ENCODE measurements at places on chromosomes 7 and 10.

- DNase-seq = no peak
Observed at GRCh38 chr10:78931321-78932053, 137.3 kb upstream of the ZMIZ1 start.

DNA sequence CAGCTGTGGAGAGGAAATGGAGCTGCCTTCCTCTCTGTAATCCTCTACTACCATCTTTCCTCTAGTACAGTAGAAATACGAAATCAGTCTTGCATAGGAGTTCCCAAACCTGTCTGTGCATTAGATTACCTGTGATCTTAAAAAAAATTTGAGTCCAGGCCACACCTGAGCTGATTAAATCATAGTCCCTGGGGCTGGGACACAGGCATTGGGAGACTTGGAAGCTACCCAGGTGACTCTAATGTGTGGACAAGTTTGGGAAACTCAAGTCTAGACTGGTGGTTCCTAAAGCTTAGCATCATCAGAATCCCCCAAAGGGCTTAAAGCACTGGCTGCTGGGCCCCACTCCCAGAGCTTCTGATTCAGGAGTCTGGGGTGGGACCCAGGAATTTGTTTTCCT is 152.7 kb upstream of the GLI3 start:
- DNase-seq = no peak

DNA sequence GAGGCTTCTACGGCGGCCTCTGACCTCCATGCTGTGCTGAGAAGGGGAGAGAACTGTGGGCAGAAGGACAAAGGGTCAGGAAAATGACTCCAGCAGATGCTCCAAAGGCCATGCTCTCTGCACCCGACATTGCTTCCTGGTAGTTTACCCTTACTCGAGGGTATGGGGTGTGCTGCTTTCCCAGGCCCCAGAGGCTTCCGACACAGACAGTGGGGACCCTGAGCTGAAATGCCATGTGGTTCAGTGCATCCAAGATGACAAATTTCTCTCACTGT is 130.9 kb downstream of the PTPN20 start:
- no peak for DNase-seq

GRCh38 chr7:40658729-40659128 is 523.9 kb downstream of the SUGCT start:
- DNase-seq = no peak

- no peak for DNase-seq
Observed at GRCh38 chr7:20260223-20260622, 43.0 kb upstream of the MACC1 start.

- DNase-seq = no peak
Observed at GRCh38 chr10:7345717-7346116, 65.1 kb downstream of the SFMBT2 start.

DNA sequence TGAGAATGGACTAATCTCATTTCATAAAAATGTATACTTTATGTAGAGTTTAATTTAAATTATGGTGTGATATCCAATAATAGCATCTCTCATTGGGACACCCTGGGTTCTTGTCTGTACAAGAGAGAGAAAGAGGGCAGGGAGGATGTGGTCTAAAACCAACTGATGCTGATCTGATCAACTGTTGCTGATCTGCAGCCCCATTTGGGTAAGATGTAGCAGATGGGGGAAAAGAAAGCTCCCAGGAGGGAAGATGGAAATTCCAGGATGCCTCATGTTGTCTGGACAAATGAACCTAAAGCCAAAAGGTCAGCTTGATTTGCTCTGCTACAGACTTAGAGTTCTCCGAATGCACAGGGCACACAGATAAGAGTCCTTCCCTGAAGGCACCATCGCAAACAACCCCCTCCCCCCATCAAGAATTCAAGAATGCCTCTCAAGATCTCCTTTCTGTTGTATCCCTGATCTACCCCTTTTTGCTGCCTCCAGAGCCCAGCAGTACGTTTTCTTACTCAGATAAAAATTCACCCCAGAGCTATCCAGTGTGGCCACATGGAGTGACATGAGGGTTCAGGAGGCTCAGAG is 171.4 kb upstream of the INHBA start:
- DNase-seq = peak; percentile 8

DNA sequence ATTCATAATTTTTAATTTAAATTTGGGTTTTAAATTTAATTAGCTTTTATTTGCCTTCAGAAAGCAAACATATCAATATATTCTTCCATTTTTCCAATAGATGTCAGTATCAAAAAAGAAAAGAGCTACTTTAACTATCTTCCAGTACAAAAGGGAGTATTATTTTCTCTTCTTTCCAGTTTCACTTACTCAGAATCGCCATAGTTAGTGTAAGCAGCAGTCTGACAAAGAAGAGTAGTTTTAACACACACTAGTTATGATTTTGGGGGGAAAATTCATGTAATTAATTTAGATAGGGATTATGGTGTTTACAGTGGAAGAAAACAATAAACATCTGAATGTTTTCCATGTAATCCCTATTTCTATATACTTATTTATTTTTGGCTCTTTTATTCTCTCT is 272.6 kb upstream of the DGKB start:
- DNase-seq = no peak

- peak; percentile 89 for DNase-seq
Observed at GRCh38 chr10:87863053-87863943, at the start of the genes KLLN and PTEN. TSS of gene KLLN (minus strand) at chr10:87863533. CDS start at chr10:87862487, 1,046 bp downstream. TSS of gene PTEN (plus strand) at chr10:87863625. CDS start at chr10:87864470, 845 bp downstream.

- DNase-seq = no peak
Observed at GRCh38 chr7:80107278-80107677, 27.4 kb upstream of the GNAI1 start.

DNA sequence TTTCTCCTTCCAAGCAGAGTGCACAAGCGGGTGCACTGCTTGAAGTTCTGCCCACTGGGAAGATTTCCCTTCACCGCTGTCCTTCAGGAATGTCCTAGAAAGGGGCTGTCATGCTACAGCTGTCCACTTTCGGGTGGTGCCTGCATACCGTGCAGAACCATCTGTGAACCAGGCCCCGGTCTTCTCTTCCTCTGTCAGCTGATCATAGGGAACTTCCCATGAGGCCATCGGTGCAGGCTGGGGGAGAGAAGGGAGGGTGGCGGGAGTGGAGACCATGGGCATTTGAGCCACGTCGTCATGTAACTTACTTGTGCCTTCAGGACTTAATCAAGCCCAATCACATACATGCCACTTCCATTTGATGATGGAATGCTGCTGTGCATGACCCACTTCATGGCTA is 111.6 kb downstream of the NKX6-2 start:
- no peak for DNase-seq

GRCh38 chr7:131326576-131326975 is 1.1 kb upstream of the MKLN1 start:
- no peak for DNase-seq

DNA sequence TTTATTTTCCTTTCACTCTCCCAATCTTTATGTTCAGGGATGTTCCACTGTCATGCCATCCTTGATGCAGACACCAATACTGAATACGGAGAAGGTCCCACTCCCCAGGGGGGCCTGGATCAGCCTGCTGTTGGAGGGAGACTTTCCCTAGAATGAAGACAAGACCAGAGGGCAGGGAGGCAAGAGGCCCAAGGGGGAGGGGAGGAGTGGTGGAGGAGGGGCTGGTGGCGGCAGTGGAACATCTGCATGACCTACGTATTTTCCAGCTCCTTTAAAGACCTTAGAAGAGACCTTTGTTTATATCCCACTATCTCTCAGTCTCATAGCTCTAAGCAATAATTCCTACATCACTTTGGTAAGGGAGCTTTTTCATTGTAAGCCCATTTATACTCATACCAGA is 183.0 kb downstream of the HECW1 start:
- no peak for DNase-seq

GRCh38 chr10:11286261-11286852 is 268.7 kb downstream of the CELF2 start:
- peak; percentile 26 for DNase-seq

DNA sequence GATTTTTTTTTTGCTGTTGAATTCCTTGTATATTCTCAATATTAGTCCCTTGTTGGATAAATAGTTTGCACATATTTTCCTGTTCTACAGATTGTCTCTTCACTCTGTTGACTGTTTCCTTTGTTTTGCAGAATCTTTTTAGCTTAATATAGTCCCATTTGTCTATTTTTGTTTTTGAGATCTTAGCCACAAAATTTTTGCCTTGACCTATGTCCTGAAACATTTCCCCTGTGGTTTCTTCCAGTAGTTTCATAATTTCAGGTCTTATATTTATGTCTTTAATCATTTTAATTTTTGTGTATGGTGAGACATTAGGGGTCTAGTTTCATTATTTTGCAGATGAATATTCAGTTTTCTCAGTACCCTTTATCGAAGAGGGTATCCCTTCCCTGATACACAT is 92.7 kb downstream of the LANCL2 start:
- no peak for DNase-seq

GRCh38 chr10:69311309-69311708 is 33.0 kb downstream of the HK1 start:
- no peak for DNase-seq

DNA sequence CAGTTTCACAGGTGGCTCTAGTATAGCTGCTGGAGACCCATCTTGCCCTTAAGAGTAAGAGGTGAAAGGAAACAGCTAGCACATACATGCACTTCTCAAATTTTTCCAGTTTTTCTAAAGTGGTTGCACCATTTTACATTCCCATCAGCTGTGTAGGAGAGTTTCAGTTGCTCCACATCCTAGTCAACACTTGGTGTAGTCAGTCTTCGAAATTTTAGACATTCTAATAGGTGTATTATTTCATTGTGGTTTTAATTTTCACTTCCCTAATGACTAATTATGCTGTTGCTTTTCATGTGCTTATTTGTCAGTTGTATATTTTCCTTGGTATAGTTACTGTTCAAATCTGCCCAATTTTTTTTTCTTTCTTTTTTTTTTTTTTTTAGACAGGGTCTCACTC is 9.5 kb upstream of the HACD1 start:
- DNase-seq = no peak

DNA sequence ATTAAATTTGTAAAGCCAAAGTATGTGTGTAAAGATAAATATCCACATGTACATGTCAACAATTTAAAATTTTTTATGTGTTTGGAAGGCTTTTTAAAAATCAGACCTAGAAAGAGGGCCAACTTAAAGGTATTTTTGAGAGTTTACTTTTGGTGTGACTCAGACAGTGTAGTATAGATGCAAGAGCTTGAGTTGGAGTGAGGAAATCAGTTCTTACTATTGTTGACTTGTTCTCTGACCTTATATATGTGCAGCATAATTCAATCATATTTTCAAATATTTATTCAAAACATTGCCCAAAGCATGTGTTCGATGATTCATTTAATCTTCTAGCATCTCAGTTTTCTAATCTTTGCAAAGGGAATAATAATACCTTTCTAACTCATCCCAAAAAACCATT is 243.7 kb upstream of the PRKCQ start:
- DNase-seq = no peak

GRCh38 chr7:106504645-106505044 is 156.3 kb downstream of the CCDC71L start:
- DNase-seq = no peak

DNA sequence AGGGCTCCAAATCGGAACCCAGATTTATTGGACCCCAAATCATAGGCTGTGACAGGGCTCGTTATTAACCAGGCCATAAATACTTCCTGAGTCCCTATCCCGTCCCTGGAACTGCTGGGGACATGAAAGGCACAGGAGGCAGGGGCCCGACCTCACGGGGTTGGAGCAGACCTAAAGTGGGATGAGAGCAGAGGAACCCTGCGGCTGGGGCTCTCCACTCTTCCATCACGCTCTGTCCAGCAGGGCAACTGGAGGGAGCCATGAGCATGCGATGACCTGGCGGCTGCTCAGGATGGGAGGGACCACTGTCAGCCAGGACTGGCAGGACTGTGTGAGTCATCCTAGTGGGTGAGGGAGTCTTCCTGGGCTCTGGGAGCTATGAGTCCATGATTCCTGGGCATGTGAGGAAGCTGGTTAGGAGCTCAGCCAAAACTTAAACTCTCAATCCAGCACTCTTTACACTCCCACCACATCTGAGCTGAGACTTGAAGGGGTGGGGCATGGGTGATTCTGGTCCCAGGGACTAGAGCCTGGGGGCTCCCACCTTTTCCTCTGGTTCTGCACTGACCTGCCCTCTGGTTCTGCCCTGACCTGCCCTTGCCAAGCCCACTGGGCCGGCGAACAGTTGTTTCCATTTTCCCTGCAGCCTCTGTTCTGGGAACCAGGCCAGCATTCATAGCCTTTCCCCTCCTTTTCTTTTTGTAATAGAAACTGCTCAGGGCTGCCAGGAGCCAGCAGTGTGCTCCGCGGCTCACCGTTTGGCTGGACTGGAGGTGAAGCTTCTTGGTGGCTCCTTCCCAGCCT is 47.1 kb downstream of the SYPL1 start:
- DNase-seq = no peak

GRCh38 chr7:106367664-106368063 is 82.9 kb upstream of the NAMPT start:
- DNase-seq = no peak

GRCh38 chr10:60235001-60235400 is 154.7 kb downstream of the ANK3 start:
- DNase-seq = no peak

DNA sequence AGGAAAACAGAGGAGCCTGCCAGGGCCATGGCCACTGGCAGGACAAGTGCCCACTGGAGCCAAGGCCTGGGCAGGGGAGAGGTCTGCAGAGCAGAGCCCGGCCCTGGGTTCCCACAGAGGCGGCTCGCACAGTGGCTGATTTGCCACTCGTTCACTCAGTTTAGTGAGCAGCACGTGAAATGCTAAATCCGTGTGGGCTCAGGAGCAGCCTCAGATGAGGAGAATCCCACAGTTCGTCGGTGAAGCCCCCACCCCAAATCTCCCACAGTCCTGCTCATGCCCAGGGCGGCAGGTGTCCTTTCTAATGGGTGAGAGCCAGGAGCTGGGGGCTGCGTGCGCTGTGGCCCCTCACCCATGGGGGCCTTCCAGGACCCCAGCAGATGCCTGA is 107.7 kb upstream of the FAM20C start:
- no peak for DNase-seq

DNA sequence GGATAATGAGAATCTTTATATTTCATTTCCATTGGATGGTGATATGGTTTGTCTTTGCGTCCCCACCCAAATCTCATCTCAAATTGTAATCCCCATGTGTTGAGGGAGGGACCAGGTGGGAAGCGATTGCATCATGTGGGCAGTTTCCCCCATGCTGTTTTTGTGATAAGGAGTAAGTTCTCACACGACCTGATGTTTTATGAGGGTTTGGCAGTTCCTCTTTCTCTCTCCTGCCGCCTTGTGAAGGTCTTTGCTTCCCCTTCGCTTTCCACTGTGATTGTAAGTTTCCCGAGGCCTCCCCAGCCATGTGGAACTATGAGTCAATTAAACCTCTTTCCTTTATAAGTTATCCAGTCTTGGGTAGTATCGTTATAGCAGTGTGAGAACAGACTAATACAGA is 59.4 kb downstream of the MTPN start:
- DNase-seq = no peak

DNA sequence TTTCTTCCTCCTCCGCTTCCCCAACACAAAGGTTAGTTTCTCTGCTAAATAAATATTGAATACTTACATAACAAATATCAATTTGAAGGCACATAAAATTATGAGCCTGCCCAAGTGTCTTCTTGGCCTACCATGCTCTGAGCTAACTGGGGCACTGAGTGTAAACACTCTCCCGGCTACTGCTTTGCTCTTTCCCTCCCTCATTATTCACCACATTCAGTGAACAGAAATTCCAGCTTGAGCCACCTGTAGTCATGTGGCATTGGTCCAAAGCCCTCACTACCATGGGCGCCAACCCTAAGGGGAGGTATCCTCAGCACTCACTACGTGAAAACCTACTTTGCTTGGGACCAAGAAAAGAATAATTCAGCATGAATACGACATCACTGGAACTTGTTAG is 409.0 kb downstream of the KCNMA1 start:
- no peak for DNase-seq

All from activated CD4-positive, alpha-beta T cell treated with anti-CD3 and anti-CD28 coated beads, Interleukin-2, Interleukin-6, amounts not matched to agents 100 ng/mL and 50 ng/mL, durations not matched to agents 16 hours and 8 hours (primary cell).